ENCODE measurements at places on chromosomes 12 and 14.

GRCh38 chr12:11705010-11705409 is 55.5 kb downstream of the ETV6 start:
- DNase-seq, result no peak

DNA sequence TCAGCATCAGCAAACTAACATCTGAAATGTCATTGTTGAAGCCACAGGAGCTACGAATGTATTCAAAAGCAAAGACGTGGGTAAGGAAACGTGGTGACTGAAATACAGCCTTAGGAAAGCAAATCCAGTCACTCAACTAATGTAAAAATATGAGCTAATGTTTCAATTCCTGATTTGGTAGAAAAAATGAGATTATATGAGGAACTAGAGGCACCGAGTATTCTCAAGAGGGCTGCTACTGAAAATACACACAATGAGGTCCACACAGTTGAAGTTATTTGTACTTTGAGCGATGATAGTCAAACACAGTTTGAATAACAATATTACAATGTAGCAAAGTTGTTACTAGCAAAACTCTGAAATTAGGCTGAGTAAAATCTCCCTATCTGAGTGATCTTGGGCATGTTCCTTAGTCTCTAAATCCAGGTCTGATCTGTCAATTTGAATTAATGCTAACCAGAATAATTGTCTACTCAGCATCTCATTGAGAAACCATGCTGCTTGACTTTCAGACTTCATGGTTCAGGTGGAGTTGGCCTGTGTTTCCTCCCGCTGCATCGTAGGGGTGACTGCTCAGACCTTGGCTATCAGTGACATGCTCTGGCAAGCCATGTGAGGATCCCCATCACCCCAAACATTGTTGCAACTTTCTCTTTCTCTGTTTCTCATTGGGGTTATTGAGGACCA is 467.1 kb upstream of the SOX5 start:
- DNase-seq, result no peak

GRCh38 chr14:65346474-65346873 is 66.1 kb upstream of the FUT8 start:
- no peak for DNase-seq

DNA sequence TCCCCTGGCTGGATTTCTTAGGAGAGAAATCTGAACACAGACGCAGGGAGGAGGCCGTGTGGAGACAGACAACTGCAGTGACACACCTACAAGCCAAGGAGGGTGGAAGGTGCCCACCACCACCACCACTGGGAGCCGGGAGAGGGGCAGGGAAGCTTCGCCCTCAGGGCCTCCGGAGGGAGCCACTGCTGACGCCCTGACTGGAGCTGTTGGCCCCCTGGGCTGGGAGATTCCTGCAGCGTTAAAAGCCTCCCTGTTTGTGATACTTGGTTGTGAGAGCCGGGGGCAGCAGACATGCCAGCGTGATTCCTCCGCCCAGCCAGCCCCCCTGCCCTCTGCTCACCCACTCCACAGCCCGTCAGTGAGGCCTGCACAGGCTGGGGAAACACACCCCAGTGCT is 72.0 kb downstream of the CHGA start:
- DNase-seq, result no peak

DNA sequence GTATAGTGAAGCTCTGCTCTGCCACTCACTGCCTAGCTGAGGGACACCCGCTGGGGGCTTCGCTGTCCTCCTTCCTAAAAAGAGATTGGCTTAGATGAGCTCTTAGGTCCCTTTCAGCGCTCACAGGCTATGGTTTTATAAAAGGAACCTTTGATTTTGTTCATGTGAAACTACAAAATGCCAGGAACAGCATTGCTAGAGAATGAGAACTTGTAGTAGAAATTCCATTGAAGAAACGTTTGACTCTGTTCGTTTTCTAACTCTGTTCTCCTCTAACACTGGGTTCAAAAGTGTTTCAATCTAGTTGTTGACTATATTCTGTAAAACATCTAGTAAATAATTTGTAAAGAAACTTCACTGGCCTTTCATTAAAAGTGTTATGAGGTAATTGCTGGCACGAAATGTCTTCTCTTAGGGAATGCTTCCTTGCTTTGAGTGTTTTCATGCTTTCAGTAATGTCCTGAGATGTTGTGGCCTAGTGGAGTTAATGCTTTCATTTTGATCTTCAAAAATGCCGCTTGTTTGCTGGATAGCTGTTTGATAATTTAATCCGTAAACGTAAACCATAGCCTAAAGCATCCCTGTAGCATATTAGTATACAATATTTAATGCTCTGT is 1.6 kb downstream of the MARK3 start:
- no peak for DNase-seq

DNA sequence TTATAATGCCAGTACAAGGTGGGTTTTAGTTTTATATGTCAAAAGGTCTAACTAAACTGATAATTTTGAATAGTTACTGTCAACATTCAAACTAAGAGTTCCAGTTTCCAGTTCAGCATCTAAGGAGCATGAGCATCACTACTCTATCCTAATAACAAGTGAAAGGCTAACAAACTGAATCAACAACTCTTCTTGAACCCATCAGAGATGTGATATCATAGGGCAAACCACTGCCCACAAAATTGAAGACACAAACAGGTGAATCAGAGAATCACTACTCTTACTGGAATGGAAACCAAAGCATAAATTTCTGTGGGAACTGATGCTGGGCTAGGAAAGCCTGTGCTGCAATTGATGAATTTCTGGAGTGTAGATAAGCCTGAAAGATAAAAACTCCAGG is 140.7 kb upstream of the GRIP1 start:
- DNase-seq, result no peak

- DNase-seq, result no peak
Measured at GRCh38 chr14:87304404-87304803, 688.6 kb downstream of the GALC start.

DNA sequence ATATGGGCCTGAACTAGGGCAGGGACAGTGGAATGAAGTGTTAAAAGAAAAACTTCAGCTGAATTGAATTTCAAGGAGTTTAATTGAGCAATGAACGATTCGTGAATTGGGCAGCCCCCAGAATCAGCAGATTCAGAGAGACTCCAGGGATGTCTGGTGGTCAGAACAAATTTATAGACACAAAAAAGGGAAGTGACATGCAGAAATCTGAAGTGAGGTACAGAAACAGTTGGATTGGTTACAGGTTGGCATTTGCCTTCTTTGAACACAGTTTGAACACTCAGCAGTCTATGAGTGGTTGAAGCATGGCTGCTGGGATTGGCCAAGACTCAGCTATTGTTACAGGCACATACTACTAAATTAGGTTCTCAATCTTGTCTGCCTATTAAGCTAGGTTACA is 9.7 kb upstream of the TBPL2 start:
- no peak for DNase-seq

- no peak for DNase-seq
Measured at GRCh38 chr12:27334721-27335082, 2.1 kb downstream of the BMAL2 start.

DNA sequence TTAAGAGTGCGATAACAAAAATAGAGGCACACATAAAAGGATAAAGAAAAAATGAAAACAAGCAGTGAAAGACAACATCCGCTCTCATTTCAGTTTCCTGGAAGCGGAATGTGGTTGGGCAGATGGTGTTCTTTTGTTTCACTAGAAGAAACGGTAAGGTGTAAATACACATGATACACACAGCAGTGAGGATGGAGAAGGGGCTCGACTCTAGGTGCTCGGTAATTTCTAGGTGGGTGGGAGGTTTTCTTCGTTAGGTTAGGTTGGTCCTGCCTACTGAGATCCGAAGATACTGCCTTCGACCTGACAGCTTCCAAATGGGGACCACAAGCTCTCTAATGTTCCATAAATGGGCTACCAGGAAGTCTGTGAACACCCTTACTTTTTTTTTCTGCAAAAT is 1082.5 kb downstream of the BCL11B start:
- DNase-seq, result no peak

GRCh38 chr12:70603044-70603443 is 34.2 kb downstream of the PTPRB start:
- DNase-seq, result no peak

- no peak for DNase-seq
Measured at GRCh38 chr12:106446419-106447092, 89.0 kb downstream of the POLR3B start.

DNA sequence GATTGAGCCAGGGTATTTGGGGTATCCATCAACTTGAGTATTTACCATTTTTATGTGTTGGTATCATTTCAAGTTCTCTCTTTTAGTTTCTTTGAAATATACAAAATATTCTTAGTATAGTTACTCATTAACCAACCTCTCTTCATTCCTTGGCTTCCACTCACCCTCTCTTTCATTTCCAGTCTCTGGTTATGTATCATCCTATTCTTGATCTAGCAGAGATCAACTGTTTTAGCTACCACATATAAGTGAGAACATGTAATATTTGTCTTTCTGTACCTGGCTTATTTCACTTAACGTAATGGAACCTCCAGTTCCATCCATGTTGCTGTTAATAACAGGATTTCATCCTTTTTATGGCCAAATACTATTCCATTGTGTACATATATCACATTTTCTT is 86.9 kb downstream of the DACT1 start:
- DNase-seq, result no peak

DNA sequence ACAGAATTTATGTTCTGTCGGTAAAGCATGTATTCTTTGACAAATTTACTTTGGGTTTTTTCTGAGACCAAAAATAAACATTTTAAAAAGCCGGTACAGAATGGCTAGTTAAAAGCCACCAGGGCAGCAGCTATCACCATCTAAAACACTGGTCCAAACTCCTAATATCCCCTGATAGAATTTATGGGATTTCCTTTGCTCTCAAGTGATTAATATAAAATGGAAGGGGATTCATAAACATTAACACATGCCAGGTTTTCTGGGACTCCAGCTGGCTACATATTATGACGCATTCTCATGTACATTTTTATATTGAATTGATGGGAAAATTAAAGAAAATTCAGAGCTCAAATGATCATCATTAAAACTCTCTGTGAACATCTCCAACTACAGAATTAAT is 640.8 kb downstream of the C12orf50 start:
- no peak for DNase-seq

DNA sequence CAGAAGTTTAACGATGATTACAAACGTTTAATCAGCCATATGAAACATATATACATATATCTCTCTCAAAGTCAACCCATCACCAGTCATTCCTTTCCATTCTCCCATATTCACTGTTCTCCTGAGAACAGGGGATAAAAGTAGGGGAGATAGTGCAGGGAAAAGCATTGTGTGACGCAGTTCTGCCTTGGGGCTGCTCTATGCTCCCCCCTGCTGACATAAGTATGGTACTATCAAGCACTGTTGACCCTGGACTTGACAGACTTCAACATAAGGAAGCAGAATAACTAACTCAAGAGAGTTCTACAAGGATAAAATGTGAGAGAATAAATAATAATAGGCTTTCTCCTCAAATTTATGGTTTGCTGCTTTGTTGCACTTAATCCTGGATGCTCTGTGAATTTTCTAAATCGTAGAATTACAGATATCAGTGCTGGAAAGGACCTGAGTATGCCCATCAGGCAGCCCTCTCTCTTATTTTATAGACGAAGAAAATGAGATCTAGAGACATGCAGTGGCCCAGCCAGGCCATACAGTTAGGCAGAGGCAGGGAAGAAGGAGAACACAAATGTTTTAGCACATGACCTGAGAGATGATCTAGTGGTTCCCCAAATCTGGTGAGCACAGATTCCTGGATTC is 87.2 kb downstream of the SCN8A start:
- DNase-seq, result no peak

GRCh38 chr12:86551146-86551571 is 295.0 kb upstream of the MGAT4C start:
- DNase-seq, result no peak

DNA sequence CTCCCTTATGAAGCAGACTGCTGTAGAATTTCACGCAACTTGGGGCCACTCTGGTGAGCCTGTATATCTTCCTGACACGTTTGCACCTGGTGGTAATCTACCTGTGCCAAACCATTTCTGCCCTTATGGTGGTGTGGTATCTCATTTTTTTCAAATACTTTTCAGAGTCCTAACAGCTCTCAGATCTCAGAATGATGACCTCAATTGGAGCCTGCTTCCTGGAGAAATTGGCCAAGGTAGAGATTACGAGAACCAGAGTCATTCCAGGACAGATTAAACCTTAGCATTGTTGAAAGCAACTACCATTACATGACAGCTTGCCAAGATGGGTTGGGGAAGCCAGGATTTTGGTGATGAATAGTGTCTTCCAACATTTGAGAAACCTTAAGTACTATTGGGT is 48.2 kb downstream of the CPSF6 start:
- DNase-seq, result no peak

- no peak for DNase-seq
Measured at GRCh38 chr12:128850400-128850799, 2.9 kb upstream of the GLT1D1 start.

Data from stimulated activated CD8-positive, alpha-beta memory T cell treated with anti-CD3 and anti-CD28 coated beads, Interleukin-4, amount 100 ng/mL, for 4 hours (primary cell).